Stimulated activated CD8-positive, alpha-beta memory T cell treated with anti-CD3 and anti-CD28 coated beads, Interleukin-15, amount 100 ng/mL, for 48 hours (primary cell): ENCODE measurements at places on chromosomes 16 and 17.

GRCh38 chr17:40509626-40510327 lies 8.4 kb upstream of the TNS4 start:
- no peak for DNase-seq

GRCh38 chr16:87837627-87838289 lies 31.5 kb downstream of the SLC7A5 start:
- DNase-seq, result no peak

DNA sequence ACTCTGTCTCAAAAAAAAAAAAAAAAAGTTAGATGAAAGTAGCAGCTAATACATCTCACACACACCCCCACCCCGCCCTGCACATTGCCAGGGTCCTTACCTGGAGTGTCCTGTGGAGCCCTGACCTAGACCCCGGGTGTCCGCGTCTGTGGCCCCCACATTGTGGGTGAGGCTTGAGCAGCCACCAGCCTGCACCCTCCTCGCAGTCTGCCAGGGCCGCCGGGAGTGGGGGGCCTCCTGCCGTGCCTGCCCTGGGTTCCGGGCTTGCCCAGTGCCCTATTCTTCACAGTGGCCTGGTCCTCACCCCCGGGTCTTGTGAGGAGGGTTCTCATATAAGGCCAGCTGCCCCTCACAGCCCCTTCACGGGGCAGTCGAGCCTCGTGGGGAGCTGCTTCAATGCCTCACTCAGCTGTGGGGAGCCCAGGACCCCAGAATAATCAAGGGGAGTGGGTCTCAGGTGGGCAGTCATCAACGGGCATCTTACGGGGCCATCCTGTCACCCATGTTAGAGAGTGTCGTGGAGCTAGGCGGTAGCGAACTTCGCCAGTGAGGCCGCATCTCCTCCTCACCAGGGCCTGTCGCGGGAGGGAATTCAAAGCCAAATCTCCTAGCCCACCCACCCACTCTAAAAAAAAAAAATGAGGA lies 85.9 kb upstream of the CHMP6 start:
- DNase-seq, result no peak

DNA sequence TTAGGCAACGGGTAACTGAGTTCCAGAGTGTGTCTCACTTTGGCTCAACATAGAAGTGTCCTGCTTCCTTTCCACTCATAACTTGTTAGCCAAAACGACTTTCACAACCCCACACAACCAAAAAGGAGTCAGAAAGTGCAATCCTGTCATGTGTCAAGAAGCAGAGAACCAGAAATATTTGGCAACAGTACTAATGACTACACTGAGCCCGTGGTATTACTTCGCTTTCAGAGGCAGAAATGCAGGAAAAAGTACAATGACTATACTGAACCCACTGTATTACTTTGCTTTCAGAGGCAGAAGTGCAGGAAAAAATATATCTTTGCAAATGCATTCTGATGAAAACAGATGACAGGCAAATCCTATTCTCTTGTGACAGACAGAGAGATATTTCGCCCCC lies 484.6 kb downstream of the KIF2B start:
- no peak for DNase-seq

DNA sequence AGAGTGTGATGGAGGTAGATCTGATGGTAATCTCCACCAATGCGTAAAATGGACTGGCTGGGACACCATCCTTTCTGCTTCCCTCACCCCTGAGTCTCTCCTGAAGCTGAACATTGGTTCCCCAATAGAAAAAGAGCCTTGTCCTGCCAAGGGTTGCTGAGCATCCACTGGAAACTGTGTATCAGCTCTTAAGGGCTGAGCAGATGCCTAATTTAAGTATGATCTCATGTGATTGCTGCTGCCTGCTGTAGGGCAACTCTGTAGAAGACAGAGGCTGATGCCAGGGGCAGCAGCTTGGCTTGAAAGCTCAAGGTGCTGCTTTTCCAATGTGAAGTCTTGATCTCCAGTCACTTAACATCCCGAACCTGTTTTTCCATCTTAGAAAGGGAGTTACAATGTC lies 310.3 kb upstream of the CCL2 start:
- DNase-seq, result no peak

DNA sequence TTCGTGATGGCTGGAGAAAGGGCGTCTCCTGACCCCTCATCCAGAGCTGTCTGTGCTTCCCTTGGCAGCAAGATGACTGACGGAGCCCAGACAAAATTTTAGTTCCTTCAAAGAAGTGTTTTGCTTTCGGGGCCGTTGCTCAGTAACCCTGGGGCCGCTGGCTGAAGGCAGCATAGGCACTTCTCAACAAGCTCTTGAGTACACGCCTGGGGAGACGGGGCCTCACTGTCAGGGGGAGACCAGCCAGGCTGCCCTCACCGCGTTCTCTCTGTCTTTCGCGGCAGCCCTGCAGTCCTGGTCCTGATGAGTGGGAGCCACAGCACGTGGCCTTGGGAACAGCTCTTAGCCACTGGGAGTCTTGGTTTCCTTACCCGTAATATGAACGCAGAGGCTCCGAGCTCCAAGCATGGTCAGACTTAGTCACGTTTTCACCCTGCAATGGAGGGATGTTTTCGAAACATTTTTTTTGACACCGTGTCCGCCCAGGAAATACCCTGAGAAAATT lies 86.0 kb downstream of the IRF8 start:
- no peak for DNase-seq

DNA sequence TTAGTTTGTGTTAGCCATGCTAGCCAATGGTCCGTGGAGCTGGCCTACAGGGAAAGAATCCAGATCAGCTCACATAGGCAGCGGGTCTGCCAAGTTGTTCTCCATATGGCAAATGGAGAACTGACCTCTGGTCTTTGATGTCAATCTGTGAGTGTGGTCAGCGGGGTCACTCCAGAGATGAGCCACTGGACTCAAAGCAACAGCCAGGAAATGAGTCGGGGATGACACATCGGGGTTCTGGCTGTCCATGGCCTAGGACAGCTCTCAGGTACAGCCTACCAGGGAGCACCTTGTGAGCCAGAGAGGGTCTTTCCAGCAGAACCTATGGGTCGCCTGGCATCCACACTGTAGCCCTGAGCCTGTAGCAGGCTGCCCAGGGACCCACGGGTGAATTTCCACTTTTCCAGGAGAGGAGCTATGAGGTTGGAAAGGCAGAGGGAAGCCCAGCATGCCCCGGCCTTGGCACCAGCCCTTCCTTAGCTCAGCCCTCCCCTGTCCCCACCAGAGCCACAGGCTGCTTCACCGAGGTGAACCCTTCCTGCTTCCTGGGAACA lies 203.0 kb upstream of the TNRC6C start:
- DNase-seq, result no peak

DNA sequence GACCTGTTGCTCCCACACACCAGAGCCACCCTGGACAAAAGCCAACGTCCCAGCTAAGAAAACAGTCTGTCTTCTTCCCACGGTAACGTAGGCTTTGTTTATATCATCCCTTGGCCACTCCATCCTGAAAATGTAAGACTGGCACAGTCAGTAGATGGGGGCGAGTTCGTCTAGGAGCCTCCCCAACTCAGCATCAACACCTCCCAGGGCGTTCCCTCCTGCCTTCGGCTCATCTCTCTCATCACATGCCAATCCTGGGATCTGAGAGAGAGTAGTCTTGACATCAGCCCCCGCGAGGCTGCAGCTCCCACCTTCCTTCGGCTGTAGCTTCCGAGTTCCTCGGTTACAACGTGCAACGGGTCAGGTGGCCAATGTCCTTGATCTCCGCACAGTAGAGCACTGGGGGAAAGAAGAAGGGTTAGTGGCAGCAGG lies 894 bp downstream of the RNF227 start:
- DNase-seq, result no peak

GRCh38 chr16:48003206-48003907 lies 152.4 kb downstream of the ABCC12 start:
- DNase-seq, result no peak

DNA sequence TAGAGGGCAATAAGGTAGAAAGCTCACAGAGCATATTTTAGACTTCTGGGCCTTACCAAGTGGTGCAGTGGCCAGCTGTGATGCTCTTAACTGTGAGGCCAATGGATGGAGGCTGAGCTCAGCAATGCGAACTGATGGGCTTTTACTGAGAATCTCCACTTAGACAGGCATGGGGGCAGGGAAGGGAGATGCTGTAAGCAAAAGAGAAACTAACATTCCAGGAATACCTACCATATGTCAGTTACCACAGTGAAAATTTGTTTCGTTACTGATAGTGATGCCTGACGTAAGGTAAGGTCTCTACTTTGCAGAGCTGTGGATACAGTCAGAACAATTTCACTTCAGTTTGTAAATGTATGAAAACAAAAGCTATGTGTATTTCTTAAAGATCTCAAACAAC lies 250.6 kb upstream of the ZFHX3 start:
- DNase-seq, result no peak

DNA sequence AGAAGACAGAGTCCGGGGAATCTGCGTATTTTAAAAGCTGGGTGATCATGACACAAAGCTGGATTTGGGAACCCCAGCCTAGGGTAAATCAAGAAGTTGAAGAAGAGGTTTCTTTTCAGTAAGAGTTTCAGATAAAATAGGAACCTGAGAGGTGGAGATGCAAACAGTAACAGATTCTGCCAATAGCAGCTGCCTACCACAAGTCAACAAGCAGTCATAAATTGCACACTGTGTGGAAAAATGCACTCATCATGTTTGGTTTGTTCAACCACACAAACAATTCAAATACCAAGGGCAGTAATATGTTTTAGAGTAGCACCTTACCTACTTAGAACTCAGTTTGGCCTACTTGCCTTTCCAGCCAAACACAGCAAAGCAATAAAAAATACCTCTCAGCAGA lies 14.0 kb downstream of the MYO1D start:
- no peak for DNase-seq

GRCh38 chr17:12402963-12403622 lies 262.6 kb upstream of the MYOCD start:
- no peak for DNase-seq

DNA sequence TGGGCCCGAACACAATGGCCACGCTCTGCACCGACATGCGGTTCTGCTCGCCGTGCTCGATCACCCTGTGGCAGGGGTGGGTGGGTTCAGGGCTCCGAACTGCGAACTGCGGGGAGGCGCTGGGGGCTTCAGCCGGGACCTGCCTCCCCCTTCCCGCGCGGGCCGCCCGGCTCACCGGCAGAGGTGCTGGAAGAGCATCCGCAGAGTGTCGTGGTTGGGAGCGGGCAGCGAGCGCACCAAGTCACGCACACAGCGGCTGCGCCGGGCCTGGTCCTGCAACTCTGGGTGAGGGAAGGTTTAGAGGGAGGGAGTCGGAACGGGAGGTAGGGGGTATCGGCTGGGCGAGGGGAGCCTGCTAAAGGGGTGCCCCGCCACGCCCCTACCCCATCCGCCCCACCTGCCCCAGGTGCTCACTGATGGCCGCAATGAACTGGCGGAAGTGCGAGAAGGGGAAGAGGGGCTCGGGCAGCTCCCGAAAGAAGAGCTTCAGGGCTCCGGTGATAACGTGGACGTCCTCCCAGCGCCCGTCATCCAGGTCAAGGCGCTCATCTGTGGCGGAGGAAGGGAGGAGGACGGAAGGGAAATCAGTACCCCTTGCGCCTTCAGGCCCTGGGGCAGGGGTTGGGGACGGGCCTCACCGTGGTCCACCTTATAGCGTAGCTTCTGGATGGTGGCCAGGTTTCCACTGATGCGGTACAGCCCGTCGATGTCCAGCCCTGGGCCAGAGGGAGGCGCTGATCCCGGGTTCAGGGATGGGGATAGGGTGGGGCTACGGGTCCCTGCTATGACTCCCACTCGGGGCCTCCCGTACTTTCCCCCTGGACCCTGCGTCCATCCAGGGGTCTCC lies 36.9 kb downstream of the ARHGAP27 start:
- no peak for DNase-seq

- no peak for DNase-seq
Measured at GRCh38 chr16:89986600-89986999, 32.7 kb downstream of the DBNDD1 start.

DNA sequence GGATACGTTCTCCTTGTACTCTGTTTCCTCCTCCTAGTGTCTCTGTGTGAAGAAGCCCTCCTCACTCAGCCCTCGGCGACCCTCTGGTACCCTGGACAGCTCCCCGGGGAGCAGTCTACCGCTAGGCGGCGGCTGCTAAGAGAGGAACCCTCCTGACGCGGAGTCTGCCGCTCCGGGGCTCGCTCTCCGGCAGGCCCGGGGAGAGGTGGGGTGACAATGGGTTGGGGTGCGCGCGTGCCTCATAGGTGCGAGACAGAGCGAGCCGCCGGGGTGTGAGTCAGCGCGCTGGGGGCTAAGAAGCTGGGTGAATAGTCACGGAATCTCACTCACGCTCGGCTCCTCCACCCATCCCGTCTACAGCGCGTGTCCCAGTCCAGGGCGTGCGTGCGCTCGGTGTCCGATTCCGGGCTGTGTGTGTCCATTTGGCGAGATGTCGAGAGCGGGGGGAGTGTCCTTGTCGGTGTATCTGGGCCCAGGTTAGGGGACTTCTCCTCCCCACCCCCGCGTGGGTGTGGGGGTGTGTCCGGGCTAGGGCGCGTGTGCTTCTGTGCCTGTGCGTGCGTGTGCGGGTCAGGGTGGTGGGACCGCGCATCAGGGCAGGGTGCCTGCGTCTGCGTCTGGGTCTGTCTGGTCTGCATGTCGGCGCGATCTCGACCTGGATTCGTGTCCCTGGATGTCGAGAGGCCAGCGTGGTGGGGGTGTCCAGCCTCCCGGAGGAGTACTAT lies 577 bp upstream of the HS3ST2 start:
- peak; percentile 23 for DNase-seq

- no peak for DNase-seq
Measured at GRCh38 chr16:55678161-55678821, 22.5 kb downstream of the SLC6A2 start.

DNA sequence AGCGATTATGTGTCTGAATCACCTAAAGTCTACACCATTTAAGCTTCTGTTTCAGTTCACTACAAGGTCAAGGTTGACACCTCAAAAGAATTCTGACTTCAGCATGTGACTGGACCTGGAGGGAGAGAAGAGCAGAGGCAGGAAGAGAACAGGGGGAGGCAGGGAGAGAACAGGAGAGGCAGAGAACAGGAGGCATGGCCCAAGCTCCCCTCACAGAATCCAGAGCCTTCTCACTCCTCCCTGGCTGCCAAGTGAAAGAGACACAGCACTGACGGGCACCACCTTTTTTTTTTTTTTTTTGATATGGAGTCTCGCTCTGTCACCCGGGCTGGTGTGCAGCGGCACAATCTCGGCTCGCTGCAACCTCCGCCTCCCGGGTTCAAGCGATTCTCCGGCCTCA lies 11.4 kb downstream of the GGA2 start:
- DNase-seq, result no peak

DNA sequence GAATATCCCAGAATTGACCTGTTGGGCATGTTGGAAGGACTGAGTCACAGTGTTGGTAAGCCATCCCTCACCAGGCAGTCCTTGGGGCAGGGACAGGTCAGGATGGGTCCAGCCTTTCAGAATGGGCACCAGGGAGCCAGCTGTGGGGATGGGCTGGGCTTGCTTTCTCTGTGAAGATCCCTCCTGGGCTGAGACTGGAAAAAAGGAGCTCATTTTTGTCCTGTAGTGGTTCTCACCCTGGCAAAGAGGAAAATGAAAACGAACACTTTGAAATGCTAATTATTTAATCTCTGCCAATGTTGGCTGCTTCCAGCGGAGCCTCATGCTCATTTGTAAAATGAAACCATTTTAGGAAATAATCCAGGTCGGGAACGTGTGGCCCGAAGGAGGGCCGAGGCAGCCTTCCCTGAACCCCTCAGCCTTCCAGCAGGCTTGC lies 237.5 kb upstream of the SALL1 start:
- no peak for DNase-seq
